ENCODE measurements at places on chromosomes 2 and 18.
A peak's percentile ranks its signal among the peaks of the same experiment; 100 is the strongest.

- peak; percentile 33 for DNase-seq
Measured at GRCh38 chr2:218229239-218229638, 12.2 kb downstream of the ARPC2 start.

- no peak for DNase-seq
Measured at GRCh38 chr2:149575277-149575676, 12.3 kb downstream of the MMADHC start.

DNA sequence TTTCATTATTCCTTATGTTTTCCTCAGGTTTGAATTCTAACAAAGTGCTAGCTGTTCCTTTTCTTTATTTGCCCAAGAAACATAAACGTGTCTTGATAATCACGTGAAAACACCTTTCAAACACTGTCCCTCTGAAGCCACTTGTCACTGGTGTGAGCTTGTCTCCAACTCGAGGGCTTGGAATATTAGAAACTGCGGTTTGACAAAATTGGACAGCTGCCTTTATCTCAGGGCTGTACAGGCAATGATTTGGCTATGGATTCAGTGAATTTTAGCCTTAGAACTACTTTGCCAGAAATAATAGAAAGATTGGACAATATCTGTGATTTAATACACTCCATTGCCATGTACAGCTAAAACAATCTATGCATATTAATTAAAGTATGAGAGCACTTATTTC is 763.0 kb upstream of the ACVR2A start:
- no peak for DNase-seq

DNA sequence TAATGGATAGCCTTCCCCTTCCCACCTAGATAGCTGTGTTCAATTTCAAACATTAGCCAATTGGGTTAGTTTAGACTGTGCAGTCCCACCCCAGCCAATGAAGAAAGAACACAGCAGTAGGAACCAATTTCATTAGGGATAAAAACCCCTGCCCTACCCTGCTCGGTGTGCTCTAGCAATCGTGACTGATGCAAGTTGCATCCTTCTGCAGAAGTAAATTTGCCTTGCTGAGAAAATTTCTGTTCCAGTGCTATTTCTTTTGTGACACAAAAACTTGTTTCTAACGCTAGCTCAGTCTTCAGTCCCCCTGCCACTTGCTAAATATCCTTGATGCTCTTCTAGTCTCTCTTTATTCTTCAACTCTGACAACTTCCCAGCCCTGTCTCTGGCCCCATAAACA is 15.2 kb upstream of the SAP130 start:
- DNase-seq: no peak

DNA sequence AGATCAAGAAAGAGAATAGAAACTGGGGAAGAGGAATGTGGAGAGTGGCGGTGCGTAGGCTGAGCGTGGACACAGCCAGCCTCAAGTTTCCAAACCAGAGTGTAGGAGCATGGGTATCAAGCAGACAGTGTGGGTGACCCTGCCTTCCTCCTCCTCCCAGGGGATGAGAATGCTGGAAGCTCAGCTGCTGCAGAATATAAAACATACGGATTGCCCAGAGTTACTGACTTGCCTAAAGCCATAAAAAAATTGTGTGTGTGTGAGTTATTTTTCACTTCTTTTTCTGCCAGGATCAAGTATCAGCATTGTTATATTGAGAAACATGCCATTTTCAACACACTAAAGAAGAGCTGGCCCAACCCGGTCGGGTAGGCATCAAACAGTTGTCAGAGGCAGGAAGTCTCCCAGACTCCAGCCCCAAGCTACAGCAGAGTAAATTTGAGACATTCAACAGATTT is 333.3 kb upstream of the ACVR2A start:
- DNase-seq: no peak

Measured in germinal center (tissue), 1 donor.